ENCODE measurements at places on chromosomes 12 and 14.

- no peak for DNase-seq
Observed at GRCh38 chr12:131927110-131928079, 1.7 kb upstream of the PUS1 start.

DNA sequence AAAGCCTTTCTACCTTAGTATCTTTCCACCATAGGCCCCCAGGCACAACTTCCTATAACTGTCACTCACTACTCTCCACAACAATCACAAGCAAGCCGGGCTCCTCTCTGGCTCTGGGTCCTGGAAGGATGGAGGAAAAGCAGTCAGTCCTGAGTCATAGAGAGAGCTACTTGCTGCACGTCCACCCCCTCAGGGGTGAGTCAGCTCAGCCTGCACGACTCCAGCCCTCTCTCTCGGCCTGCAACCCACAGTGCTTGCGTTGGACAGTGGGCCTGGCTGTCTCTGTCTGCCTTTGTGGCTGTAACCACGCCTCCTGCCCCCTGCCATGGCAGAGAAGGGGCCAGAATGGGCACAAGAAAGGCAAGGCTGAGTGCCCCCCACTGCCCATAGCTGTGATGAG is 154.1 kb upstream of the FKBP4 start:
- DNase-seq, result no peak

- no peak for DNase-seq
Observed at GRCh38 chr12:31531893-31532292, 59.0 kb downstream of the DENND5B start.

GRCh38 chr12:120092551-120093335 is 23.8 kb downstream of the RAB35 start:
- DNase-seq, result no peak

DNA sequence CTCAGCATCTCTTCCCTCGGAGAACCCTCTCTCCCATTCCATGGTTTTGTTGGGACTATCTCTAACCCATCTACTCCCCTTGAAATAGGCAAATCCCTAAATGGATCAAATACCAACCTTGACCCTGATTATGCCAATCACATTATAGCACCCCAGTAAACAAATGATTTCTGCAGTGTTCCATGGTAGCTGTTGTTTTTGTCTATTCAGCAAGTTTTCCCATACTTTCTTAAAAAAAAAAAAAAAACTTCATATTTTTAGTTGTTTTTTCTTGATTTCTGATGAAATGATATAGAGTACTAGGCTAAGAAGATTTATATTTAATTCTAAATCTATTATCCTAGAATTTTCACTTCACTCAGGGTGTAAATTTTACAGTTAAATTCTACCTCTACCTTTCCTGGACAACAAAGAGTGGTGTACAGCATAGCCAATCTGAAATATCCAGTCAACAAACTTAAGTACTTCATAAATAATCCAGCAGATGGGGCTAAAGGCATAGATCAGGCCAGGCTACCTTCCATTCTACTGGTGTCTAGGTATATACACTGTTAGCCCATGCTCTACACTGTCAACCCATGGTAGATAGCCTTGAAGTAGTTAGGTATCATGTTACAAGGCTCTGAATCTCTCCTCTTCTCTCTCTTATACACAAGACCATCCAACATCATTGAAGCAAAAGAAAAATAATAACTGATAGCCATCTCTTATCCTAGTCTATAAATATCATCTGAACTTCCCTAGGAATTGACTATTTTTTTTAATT is 82.2 kb downstream of the PLEKHG7 start:
- no peak for DNase-seq

DNA sequence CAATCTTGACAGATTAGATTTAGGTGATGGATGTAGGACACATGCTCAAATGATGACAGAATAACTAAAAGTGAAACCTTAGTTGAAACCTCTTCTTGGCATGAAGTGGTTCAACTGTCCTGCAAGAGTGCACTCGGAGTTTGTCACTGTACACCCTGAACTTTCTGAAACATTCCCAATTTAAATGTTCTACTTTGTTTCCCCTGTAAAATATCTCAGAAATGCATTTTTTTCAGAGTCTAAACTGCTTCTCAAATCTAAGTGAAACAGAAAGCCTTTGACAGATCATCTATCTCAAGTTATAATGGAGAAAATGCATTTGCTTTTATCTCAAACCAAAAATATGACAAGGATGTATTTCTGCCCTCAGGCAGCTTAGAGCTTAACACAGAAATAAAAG is 66.0 kb downstream of the BHLHE41 start:
- DNase-seq, result no peak

GRCh38 chr12:49672301-49673217 is 34.6 kb downstream of the FMNL3 start:
- DNase-seq, result no peak

DNA sequence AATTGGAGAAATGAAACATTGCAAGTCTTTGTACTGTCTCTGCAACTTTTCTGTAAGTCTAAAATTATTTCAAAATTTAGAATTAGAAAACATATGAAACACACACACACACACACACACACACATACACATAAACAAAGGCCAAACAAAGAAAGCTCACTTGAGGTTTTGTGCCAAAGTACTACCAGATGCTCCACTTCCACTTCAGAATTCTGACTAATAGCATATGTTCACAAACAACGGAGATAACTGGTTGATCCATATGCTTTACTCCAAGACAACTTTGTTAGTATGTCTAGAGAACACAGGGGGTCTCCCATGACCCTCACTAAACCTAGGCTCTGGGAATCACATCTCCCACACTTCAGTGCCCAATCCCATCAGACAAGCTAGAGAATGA is 133.8 kb upstream of the CLEC14A start:
- no peak for DNase-seq

- no peak for DNase-seq
Observed at GRCh38 chr14:33908540-33909223, 42.2 kb downstream of the EGLN3 start.

DNA sequence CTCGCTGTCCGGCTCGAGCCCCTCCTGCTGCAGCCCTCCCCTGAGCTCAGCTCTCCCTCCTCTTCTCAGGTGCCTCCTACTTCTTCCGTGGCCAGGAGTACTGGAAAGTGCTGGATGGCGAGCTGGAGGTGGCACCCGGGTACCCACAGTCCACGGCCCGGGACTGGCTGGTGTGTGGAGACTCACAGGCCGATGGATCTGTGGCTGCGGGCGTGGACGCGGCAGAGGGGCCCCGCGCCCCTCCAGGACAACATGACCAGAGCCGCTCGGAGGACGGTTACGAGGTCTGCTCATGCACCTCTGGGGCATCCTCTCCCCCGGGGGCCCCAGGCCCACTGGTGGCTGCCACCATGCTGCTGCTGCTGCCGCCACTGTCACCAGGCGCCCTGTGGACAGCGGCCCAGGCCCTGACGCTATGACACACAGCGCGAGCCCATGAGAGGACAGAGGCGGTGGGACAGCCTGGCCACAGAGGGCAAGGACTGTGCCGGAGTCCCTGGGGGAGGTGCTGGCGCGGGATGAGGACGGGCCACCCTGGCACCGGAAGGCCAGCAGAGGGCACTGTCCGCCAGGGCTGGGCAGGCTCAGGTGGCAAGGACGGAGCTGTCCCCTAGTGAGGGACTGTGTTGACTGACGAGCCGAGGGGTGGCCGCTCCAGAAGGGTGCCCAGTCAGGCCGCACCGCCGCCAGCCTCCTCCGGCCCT is 22.8 kb downstream of the MMP17 start:
- DNase-seq, result peak; percentile 49

DNA sequence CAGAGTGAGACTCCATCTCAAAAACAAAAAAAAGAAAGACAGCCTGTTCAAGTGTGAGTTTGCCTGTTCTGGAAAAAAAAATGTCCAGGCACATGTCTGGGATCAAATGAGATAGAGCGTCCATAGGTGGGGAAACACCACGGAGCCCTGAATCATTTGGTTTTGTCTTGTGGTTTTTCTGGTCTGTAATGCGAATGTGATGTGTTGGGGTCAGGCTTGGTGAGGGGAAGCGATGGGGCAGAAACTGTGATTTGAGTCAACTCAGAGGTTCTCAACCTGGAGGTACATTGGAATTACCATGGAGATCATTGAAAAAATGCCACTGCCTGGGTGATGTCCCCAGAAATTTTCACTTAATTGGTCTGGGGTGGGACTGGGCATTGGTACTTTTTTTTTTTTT is 183.9 kb upstream of the PWP1 start:
- DNase-seq, result no peak

DNA sequence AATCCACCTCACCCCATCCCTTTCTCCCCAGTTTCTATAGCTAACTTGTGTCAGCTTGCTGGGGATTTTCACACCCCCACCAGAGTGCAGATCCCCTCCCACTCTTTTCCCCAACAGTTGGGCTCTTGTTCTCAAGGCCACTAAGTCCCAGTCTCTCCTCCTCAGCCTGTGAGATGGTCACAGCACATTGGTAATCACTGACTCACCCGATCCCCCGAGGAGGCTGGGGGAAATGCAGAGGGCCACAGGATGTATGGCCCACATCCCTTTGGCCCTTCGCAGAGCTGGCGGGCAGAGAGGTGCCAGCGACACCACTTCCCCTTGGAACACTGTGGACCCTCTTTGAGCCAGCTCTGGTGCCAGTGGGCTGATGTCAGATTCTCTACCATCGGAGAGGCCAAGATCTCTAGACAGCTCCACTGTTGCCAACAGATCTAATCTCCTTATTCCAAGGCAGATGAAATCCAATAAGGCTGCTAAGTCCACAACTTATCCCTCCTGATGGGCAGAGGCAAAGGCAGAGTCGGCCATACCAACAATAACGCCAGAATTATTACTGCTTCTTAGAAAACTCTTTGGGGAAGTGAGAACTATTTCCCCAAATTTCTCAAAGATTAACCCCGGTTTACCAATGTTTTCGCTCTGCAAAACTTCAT is 1.6 kb downstream of the FMNL3 start:
- peak; percentile 36 for DNase-seq

DNA sequence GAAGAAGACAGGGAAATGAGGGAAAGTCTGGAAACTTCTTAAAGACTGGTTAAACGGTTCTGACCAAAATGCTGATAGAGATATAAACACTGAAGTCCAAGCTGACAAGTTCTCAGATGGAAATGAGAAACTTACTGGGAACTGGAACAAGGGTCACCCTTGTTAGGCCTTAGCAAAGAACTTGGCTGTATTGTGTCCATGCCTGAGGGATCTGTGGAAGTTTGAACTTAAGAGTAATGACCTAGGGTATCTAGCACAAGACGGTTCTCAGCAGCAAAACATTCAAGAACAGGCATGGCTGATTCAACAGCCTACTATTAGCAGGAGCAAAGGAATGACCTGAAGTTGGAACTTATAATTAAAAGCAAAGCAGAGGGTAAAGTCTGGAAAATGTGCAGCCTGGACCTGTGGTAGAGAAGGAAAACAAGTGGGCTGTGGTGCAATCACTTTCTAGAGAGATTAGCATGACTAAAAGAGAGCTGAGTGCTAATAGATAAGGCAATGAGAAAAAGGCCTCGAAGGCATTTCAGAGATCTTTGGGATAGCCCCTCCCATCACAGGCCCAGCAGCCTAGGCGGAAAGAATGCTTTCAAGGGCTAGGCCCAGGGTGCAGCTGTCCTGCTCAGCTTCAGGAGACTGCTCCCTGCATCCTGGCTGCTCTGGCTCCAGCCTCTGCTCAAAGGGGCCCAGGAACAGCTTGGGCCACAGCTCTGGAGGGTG is 60.3 kb downstream of the ATP2B1 start:
- DNase-seq, result no peak

DNA sequence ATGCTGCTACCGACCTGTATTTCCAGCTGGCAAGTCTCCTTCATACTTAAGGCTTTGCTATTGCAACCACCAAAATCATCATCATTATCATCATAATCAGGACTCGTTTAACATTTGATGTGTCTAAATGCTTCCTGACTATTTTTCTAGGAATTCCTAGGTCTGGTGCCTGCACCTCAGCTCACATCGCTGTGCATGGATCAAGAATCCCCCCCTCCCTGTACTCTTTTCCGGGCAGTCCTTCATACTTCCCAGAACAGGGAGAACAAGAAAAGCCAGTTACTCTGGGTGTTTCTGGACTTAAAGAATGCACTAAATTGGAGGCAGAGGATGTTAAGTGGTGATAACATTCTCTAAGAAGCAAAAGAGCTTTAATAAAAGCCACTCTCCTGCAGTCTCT is 9.4 kb downstream of the ERP27 start:
- no peak for DNase-seq

GRCh38 chr12:120085920-120086645 is 30.5 kb downstream of the RAB35 start:
- DNase-seq, result no peak

- DNase-seq, result peak; percentile 81
Observed at GRCh38 chr12:110689281-110690126, 589 bp upstream of the HVCN1 start.

- DNase-seq, result no peak
Observed at GRCh38 chr14:61113561-61114225, 132.6 kb downstream of the SLC38A6 start.

DNA sequence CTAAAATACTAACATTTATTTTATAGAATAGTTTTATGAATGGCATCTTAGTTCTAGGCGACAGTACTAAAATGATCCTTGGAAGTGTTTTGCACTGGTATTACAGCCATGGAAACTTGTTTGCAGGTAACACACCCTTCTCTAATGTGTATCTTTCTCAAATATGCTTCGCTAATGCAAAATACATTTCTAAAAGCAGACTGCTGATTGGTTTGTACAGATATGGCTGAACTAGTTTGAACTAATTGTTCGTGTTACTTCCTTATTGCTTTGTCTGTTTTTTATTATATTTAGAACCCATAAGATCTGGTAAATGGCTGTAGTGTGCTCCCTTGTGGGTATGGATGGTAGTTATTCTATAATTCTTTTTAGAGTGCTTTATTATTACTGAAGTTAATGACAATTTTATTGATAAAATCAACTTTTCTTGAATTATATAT is 53.0 kb downstream of the ATF7IP start:
- no peak for DNase-seq

DNA sequence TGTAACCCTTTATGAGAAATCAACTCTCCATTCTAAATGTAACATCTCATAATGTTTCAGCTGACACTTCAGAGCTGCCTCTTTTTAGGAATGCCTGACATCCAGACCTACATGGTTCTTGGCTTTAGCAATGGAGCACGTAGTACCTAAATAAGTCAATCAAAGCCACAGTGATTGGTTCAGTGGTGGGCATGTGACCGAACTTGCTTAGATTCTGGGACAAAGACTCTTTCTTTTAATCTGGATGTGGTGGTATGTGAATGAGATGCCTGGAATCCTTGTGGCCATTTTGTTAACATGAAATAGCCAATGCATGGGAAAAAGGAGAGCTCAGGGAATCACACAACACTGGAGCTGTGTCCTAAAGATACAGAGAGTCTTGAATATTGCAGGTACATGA is 11.8 kb downstream of the GPR65 start:
- no peak for DNase-seq
